ENCODE measurements at places on chromosomes 13 and 19.

GRCh38 chr19:39474139-39474620 is 6.5 kb upstream of the TIMM50 start:
- DNase-seq, result peak; percentile 62

DNA sequence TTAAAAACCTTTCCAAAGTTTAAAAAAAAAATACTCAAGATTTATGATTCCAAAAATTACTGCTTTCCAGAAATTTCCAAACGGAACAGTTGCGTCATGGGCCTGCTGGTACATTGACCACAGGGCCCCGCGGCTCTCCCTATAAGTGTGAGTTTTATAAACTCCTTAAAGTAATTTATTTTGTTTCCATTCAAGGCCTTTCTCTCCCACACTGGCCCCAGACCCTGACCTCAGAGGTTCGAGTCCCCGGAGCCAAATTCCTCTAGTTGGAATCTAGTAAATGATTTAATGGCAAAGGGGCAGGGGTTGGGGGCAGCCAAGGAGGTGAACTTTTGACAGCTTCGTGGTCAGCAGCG is 97.5 kb downstream of the INSR start:
- no peak for DNase-seq

DNA sequence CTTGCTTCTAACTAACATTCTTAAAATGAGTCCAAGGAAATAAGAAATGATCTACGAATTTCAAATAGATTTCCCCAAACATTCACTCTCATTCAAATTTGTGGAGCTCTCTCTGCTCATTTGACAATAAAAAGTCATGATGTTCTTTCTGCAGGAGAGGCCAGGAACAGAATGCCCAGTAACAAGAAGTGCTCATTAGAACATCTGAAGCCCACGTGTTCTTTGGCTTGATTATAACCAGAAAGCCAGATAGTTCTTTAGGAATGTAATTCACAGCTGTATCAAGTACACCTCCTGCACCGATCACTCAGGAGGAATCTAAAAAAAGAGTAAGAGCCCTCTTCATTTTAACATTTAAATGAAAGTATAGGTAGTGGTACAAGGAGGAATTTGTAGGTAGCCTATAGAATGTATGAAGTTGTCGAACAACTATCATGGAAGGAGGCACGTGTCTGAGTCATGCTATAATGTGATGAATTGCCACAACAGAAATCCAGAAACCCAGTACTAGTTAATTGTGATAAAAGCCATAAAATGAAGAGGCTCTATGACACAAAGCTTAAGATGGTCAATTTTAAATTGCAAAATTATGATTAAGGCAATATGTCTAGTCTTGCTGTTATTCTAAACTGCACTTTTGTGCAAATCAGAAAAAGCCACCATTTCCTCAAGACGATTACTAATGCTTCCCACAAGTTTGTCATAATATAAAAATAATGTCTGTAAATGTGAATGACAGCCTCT is 12.8 kb downstream of the MEDAG start:
- no peak for DNase-seq

GRCh38 chr19:58395979-58396627 is 647 bp downstream of the RNF225 start:
- no peak for DNase-seq

DNA sequence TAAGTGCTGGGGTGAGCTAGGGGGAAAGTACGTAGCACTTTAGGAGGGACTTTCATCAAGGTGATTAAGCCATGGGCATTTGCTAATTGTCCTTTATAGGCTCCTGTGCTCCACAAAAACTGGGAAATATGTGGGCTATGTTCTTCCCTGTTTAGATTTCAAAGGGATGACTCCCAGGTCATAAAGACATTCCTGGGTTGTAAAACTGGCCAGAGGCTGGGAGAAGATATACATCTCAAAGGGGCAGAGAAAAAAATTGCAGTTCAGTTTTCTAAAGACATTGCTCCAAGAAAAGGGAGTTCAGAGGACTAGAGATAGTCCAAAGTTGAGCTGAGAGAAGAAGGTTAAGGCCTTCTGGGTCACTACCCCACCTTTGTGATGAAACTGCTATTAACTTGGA is 204.8 kb downstream of the MYO16 start:
- no peak for DNase-seq

GRCh38 chr19:29247051-29247450 is 34.1 kb upstream of the UQCRFS1 start:
- DNase-seq, result no peak

- DNase-seq, result no peak
Measured at GRCh38 chr19:48539503-48540096, 12.4 kb upstream of the SULT2B1 start.

DNA sequence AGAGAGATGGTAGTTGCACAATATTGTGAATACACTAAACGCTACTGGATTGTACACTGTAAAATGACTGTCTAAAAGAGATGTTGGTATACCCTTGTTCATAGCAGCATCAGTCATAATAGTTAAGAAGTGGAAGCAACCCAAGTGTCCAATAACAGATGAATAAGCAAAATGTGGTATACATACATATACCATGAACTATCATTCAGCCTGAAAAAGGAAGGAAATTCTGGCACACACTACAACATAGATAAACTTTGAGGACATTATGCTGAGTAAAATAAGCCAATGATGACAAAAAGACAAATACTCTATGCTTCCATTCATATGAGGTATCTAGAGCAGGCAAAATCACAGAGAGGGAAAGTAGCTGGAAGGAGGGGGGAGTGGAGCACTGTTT is 16.0 kb downstream of the DZIP1 start:
- no peak for DNase-seq

DNA sequence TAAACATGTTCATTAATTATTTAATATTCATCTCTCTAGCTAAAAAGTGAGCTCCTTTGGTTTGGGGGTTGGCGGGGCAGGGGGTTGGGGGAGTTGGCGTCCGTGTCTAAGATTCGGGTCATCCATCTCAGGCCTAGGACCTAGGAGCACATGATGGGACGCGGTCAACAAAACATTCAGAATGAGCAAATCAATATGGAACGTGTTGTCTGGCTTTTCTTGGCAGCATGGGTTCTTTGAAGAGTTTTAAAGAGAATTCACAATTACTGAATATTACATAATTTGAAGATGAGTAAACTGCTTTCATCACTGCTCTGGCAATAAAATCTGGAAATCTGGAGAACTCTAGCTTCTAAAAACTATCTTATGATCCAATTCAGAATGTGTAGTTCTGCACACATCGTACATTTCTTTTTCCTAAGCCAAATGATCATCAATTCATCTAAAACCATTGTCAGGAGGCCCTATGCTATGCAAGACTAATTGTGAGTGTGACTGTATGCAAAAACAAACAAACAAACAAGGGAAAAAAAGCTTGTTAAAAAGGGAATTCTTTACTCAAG is 5.4 kb upstream of the ARGLU1 start:
- no peak for DNase-seq

DNA sequence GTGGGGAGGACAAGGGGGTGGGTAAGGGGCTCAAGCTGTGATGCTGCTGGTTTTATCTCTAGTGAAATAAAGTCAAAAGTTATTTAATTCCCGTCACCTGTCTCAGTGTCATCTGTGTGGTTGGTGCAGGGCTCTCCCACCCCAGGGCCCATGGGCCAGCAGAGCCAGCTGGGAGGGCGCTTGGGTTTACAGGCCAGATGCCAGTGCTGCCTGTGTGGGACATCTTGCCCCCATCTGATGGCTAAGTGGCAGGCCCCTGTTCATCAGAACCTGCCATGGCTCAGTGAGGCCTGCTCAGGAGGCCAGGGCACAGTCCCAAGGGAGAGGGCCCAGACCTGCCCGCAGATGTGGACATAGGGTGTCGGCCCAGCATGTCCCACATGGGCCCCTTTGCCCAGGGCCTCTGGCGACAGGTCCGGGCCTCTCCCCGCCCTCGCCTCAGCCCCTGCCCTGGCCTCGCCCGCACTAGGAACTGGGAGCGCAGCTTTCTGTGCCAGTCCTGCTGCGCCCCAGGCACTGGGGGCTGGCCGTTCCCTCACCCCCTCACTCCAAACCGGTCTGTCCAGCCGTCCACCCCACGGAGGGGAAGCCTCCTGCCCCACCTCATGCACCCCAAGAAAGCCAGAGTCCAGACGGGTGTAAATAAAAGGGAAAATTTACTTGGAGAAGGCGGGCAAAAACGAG is 5.3 kb downstream of the ZNF296 start:
- no peak for DNase-seq

DNA sequence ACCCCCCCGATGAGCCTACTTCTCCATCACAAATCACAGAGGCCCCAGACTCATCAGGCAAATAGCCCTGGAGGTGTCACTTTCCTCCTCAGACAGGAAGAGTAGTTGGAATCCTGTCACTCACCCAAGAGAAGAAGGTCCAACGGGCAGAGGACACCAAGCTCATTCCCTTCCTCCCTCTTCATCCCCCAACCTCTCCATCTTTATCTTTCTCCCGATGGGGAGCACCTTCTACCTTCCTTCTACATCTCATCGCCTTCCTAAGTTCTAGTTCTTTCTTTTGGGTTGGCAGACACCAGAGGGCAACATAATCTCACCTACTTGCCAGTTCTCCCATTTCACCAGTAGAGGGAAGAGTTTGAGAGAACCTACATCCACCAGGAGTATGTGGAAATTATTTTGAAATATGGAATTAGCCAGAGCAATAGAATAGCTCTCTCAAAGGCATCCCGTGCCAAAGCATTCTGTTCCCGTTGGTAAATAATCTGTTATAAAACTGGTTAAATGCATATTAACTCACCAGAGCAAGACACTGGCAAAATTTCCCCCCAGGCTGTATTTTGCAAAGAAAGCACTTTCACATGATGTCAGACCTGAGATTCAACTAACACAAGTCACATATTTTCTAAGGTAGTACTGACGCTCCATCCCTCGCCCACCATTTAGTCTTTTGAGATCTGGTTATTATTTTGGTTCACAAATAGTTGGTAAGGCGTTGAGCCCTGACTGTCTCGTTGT is 55.0 kb downstream of the ZIC5 start:
- DNase-seq, result no peak

GRCh38 chr13:46881621-46882020 is 15.2 kb downstream of the HTR2A start:
- no peak for DNase-seq

- no peak for DNase-seq
Measured at GRCh38 chr13:80109303-80109702, 231.6 kb downstream of the SPRY2 start.

- DNase-seq, result no peak
Measured at GRCh38 chr13:113448885-113449692, 4.2 kb downstream of the ADPRHL1 start.

DNA sequence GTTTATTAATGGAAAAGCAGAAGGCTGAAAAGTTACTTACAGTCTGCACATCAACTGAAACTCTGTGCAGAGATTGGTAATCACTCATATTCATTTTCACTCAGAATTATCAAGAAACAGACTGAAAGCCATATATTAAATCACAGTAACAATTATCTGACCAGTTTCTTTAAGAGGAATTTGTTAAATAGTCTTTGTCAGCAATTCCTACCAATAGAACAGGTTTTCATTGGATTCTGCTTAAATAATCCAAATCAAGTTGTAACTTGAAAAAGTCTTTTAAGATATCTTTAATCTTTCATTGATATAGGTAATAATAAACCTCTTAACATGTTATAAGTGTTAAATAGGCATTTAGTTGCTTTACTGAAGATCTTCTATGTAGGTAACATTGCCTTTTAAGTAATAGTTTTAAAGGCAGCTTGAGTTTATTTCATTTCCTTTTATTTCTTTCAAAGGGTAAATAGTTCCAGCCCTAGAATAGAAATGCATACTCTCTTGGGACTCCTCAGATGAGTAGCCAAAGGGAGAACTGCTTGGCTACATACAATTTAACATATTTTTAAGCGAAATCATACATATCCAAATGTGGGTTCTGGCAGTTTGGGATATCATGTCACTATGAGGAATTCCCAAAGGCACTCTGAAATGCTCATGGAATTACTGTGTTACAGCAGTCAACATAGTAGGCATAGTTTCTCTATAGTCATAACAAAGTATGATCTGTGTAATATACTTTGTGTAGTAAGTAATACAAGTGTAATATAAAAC is 326.0 kb upstream of the SPRY2 start:
- no peak for DNase-seq

- no peak for DNase-seq
Measured at GRCh38 chr13:112152846-112153245, 85.9 kb downstream of the SOX1 start.

- no peak for DNase-seq
Measured at GRCh38 chr19:39183104-39183503, 13.7 kb upstream of the NCCRP1 start.

DNA sequence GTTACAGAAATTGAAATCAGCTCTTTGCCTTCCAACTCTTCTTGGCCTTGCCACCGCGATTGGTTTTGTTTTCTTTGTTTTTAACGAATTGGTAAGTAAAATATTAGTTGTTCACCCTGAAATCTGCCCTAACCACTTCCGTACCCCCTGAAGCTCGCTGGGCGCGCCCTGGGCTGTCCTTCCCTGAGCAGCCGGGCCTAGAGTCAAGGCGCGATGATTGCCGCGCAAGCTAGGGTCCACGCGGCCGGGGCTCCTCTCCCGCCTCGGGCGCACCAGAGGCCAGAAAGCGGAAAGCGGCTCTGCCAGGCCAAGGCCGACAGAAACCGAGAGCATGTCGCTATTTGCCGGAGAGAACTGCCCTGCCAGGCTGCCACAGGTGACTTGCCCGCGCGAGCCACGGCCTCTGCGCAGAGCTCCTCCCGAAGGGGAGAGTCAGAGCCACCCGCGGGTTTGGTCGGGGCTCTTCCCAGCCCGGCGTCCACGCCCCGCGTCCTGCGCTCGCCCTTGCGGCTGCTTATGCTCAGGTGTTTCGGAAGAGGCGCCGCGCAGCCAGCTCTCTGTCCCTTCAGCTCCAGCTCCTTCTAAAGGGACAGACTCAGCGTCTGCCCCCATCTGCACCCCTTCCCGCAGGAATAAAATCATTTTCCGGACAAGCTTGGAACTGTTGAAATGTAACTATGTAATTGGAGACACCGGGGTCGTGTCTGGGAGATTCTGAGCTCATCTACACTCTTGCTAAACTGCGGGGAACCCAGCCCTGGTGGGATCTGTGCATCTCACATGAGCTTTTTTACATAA is 6.6 kb upstream of the CDX2 start:
- no peak for DNase-seq

DNA sequence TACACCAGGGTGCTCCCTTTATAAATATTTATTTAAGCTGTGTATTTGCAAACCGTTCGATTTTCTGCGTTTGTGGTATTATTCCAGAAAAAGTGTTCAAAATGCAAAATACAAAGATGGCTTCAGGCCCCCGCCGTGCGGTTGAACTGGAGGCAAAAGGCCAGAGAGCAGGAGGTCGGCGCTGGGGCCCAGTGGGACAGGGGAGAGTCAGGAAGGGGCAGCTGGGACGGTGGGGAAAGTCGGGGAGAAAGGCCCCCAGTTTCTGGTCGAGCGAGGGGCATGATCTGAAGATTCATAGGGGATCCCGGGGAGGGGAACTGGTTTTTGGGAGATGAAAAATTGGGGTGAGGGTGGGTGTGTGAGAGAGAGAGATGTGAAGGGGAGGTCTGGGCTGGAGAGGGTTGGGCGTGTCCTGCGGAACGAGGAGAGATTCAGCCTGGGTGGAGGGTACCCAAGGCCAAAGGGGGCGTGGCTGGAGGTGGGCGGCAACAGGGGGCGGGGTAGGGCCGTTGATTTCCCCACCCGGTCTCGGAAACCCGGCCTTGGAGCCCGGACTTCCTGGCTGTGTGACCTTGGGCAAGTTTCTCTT is 678 bp downstream of the ISOC2 start:
- peak; percentile 50 for DNase-seq

GRCh38 chr13:49629196-49629938 is 1.1 kb downstream of the ARL11 start:
- no peak for DNase-seq

All from activated naive CD8-positive, alpha-beta T cell treated with anti-CD3 and anti-CD28 coated beads for 36 hours (primary cell).